T-helper 2 cell (primary cell): ENCODE measurements at places on chromosomes 3 and 15.

DNA sequence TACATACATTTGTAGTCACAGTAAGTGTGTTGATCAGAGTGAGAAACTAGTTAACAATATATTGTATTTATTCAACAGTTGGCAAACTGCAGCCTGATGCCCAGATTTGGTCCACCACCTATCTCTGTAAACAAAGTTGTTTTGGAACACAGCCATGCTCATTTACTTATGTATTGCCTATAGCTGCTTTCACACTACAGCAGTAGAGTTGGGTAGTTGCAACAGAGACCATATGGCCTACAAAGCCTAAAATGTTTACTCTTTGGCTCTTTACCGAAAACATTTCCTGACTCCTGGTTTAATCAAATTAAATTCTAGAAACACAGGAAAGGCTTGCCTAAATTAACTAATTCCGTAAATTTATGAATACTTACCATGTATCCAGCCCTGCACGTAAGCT, 39.4 kb downstream of the CMC1 start:
- no peak for DNase-seq

DNA sequence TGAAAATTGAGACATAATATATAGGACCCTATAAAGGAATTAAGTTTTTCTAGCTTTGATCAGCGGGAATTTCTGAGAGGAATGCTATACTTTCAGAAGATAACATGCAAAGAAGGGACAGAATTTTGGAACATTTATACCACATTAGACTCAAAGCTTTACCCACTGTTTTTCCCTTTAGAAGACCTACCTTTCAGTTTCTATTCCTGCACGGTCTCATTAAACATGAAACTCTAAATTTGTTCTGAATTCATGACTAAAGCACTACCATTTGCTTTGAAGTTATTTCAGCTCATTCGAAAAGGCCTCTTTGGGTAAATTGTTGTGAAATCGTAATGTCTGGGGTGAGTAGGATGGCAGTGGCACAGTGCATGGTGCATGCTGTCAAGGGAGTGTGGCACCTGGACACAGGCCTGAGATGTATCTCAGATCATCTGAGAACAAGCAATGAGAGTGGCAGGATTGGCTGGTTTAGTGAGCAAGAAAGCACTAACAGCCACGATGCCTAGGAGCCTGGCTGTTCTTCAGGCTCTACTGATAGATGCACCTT, 42.5 kb downstream of the CHCHD4 start:
- DNase-seq: no peak

- no peak for DNase-seq
Observed at GRCh38 chr3:119601154-119601553, 3.5 kb downstream of the PLA1A start.

DNA sequence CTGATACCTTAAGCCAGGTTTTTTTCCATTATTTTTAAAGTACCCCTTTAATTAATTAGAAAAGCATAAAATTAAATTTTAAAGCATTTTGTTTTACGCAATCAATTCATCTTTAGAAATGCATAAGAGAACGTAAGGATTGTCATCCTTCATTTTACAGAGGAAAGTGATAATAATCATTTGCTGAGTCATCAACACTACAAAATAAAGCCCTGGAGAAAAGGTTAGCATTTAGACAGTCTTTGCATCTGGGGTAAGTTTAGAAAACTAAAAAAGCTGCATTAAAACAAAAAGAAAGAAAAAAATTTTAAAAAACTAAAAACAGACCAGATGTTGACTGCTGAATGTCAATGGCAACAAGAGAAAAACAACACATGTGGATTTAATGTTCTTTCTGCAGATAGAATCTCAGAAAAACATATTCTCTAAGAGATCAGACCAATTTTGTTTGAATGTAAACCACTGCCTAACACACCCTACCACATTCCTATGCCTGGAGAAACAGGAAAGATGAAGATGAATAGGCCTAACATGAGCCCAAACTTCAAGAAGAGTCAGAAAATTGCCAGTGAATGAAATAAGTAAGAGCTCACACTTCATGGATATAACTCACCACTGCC, 59.9 kb downstream of the SUCNR1 start:
- no peak for DNase-seq

DNA sequence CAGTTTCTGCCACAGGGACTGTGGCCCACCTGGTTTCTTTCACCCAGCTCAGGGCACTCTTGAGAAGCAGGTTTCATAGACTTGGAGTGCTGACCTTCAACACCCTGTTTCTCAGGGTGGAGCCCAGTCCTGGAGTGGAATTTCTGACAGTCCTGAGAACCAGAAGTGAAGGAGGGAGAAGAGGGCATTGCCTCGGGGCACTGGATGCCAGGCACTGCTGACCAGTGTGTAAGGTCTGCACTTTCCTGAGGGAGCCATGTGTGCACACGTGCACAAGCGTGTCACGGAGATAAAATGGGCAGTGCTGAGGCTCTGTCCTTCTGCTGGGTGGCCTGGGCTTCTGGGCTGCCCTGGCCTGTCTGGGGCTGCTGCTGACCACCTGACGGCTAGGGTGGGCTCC, 118.5 kb downstream of the SEC22A start:
- no peak for DNase-seq

GRCh38 chr3:64054488-64054887, 31.2 kb upstream of the PSMD6 start:
- DNase-seq: no peak

- no peak for DNase-seq
Observed at GRCh38 chr3:59809710-59810444, 760.1 kb upstream of the CFAP20DC start.

DNA sequence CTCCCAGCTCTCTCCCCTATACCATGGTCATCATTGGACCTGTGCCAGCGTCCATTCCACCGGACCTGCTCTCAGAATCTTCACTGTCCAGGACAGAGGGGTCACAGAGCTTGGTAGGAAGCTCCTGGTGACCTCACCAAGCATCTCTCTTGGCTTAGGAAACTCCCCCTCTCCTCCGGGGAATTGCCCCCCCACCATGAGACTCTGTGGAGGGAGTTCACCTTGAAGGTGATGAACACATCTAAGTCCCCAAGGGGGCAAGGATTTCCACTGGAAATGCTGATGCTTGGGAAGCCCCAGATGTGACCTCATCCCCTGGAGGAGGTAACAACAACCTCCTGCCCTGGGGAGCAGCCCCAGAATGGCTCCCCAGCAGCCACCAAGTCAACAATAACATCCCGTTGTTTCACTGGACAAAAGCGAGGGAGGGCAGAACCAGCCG, 3.2 kb downstream of the SEMA7A start:
- no peak for DNase-seq

DNA sequence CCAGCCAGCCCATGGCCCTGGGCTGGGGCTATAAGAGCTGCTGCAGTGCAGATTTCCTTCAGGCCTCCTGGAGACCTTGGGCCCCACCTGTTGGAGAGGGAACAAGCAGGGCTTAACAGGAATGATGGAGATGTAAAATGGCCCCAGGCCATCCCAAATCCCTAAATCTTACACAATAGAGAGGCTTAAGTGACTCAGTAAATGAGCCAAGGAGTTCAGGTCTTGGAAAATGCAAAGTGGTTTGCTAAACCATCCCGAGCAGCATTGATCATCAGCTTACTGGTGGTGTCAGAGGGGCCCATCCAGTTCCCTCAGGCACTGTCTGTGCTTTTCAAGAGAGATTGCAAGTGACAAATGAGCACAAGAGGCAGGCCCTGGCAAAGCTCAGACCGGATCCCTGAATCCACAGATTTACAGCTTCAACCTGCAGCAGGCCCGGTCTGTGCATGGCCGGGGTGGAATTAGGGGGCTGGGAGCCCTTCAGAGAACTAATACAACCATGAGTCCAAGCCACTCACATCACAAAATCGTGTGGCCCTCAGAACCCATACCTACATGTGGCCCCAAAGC, 325.4 kb downstream of the UACA start:
- DNase-seq: no peak

DNA sequence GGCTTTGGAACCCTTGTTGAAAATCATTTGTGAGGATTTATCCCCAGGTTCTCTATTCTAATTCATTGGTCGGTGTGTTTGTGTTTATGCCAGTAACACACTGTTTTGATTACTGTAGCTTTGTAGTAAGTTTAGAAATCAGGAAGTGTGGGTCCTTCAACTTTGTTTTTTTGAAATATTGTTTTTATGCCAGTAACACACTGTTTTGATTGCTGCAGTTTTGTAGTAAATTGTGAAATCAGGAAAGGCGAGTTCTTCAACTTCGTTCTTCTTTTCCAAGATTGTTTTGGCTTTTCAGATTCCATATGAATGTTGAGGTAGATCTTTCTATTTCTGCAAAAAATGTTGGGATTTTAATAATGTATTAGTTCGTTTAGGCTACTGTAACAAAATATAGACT, 314.6 kb downstream of the RPLP1 start:
- no peak for DNase-seq

- DNase-seq: no peak
Observed at GRCh38 chr3:116198087-116198486, 247.2 kb downstream of the LSAMP start.

- DNase-seq: peak; percentile 21
Observed at GRCh38 chr15:78422571-78423340, 15.3 kb upstream of the IREB2 start.

- DNase-seq: no peak
Observed at GRCh38 chr15:69979783-69980182, 117.9 kb downstream of the TLE3 start.

DNA sequence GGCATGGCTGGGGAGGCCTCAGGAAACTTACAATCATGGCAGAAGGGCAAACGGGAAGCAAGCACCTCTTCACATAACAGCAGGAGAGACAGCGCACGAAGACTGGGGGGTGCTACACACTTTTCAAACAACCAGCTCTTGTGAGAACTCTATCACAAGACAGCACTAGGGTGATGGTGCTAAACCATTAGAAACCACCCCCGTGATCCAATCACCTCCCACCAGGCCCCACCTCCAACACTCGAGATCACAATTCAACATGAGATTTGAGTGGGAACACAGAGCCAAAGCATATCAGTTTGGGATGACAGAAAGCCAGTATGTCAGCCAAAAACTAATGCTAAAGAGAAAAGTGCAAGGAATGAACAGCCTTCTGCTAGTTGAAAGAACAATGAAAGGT, 309.8 kb upstream of the CCDC54 start:
- DNase-seq: no peak

GRCh38 chr15:99268431-99268830, 17.1 kb downstream of the LRRC28 start:
- DNase-seq: no peak

- no peak for DNase-seq
Observed at GRCh38 chr15:89646416-89647141, 8.7 kb downstream of the KIF7 start.
